ENCODE measurements at places on chromosomes 12 and 14.

DNA sequence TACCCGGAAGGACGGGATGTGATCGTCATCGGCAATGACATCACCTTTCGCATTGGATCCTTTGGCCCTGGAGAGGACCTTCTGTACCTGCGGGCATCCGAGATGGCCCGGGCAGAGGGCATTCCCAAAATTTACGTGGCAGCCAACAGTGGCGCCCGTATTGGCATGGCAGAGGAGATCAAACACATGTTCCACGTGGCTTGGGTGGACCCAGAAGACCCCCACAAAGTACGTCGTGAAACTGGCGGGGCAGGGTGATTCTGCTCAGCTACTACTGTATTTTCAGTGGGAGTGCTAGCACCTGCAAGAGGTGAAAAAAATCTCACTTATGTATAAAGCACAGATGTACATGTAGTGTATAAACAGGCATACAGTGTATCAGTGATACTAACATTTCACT, 62.9 kb downstream of the FOXN4 start:
- no peak for DNase-seq

DNA sequence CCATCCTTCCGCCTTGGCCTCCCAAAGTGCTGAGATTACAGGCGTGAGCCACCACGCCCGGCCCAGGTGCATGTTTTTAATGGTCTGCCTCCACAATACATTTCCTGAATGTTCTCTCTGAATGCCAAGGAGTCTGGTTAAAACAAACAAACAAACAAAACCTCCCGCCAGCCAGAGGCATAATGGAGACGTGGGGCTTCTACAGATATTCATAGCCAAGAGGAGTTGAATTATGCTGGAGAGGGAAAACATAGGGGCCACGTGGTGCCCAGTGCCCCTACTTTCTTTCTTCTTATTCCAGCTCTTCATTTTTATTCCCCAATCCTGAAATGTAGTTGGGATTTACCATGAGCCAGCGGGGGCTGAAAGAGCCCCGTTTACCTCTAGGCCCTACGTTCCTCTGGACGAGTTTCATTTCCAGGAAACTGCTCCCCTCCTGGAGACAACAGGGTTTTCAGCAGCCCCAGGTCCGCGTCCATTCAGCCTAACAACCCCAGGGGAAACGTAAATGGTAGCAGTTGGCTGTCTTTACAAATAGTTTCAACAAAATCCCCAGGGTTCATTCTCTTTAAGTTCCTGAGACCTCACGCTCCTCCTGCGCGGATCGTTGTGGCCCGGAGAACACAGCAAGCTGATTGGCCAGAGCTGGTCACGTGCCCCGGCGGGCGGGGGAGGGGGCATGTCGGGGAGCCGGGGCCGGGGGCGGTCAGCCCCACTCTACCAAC, 108.5 kb upstream of the ESRRB start:
- DNase-seq = no peak

GRCh38 chr14:50530794-50531365, 1.5 kb downstream of the MAP4K5 start:
- DNase-seq = no peak

DNA sequence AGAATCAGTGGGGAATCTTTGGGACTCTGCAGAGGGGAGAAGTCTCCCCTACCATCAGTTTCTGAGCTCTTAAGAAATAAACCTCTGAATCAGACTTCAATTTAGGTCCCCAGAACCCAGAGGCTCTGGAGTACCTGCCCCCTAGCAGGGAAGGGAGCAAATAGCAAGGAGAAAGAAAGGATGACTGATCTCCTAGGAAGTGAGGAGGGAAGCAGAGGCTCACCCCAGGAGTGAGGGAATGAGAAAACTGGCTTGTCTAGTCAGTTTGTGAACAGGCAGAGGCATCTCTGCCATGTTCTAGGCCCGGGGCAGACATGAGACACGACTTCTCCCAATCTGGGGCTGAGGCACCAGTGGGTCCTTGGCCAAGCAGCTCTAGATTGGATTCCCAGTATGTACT, 24.3 kb upstream of the SMUG1 start:
- DNase-seq = no peak

- DNase-seq = no peak
These were observed 22.6 kb downstream of the TMPO start for GRCh38 chr12:98538031-98538430.

DNA sequence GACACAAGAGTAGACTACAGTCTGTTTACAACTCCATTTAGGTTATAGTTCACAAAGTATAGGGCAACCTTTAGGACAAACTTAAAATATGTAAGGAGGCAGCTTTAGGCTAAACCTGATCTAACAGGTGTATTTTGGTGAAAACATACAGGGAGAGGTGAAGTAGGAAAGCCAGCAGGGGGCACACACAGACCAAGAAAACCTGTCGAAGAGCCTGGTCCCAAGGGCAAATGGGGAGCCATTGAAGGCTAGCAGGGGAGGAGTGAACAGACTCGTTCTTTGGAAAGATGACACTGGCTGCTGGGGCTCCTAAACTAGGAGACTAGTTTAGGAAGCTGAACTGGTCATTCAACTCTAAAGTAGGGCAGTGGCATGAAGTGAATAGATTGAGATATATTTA, 138.8 kb upstream of the WSCD2 start:
- DNase-seq = no peak

- DNase-seq = no peak
These were observed 53.4 kb downstream of the ZFC3H1 start for GRCh38 chr12:71610031-71610795.

- no peak for DNase-seq
These were observed 43.4 kb downstream of the DLK1 start for GRCh38 chr14:100770046-100770445.

DNA sequence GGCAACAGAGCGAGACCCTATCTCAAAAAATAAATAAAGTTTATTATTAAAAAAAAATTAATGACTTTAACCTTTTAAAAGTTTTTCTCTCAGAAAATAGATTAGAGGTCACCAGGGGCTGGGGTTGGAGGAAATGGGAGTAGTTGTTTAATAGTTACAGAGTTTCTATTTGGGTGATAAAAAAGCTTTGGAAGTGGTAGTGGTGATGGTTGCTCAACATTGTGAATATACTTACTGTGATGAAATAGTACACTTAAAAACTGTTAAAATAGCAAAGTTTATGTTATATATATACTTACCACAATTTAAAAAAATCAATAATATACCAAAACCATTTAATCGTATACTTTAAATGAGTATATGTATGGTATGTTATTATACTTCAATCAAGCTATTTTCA, 59.6 kb downstream of the ARL6IP4 start:
- no peak for DNase-seq

GRCh38 chr14:40119321-40119720, 687.1 kb upstream of the FBXO33 start:
- no peak for DNase-seq

DNA sequence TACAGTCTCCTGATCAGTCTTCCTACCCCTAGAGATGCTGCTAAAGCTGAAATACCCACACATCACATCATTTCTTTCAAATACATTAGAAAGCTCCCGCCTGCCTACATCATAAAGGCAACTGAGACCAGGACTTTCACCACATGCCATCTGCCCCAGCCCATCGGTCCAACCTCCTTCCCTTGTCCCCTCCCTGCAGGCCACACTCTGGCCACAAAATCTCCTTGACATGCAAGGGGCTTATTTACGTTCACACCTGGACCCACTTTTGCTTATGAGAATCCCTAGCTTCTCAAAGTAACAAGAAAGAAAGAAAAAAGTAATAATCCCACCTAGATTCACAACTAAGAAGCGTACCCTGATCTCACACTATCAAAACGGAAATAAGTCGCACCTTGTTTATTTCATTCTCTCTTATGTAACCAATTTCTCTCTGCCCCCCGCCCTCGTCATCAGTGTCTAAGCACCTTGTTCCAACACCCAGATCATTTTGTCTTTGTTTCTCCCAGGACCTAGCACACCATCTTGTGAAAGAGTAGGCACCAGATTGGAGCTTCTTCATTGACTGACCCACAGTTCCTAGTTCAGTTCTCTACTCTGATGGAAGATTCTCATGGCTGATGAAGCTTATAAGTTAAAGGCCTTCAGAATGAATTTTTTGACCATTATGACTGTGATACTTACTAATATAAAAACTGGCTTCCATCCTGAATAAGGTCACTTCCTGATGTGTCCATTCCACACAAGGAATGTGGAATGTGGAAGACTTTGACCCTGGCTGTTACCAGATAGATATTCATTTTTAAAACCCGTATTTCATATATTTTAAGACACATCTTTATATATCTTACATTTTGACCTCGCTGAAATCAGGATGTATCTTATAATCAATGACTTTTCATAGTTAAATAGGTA, 7.7 kb downstream of the WSB2 start:
- no peak for DNase-seq

DNA sequence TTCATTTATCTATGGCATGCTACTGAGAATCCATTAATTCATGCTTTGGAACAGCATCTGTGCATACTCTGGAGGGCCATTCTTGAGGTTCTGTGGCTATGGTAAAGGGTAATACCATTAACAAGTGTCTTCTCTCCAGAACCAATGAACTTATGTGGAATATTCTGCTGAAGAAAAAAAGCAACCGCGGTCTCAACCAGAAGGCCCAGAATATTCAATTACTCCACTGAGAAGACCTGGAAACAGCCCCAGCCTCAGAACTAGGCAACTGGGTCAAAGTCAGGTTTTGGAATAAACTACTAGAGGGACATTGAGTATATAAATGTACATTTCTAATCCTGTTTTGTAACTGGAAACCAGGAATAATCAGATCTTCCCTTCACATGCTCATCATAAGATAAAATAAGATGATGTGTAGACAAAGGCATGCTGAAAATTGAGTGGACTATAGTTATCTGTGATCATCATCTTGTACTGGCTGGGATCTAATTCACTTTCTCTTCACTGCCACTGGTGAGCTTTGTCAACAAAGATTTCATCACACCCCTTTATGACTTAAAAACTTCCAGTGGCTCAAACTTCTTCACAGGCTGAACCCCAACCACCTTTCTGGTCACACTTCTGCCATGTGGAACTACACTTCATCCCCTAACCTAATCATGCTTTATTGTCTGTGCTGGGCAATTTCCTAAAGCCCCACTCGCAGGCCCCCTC, 6.0 kb downstream of the SPTB start:
- no peak for DNase-seq

- DNase-seq = no peak
These were observed 10.8 kb downstream of the STYX start for GRCh38 chr14:52740751-52741150.

- DNase-seq = no peak
These were observed 47.9 kb downstream of the WDR20 start for GRCh38 chr14:102187568-102188001.

- DNase-seq = no peak
These were observed 3.7 kb upstream of the AQP6 start for GRCh38 chr12:49969027-49969426.
